Endothelial cell (in vitro differentiated cells): ENCODE measurements at places on chromosomes 11 and 22.

- no peak for DNase-seq
Measured at GRCh38 chr11:15434529-15434928, 319.8 kb downstream of the INSC start.

DNA sequence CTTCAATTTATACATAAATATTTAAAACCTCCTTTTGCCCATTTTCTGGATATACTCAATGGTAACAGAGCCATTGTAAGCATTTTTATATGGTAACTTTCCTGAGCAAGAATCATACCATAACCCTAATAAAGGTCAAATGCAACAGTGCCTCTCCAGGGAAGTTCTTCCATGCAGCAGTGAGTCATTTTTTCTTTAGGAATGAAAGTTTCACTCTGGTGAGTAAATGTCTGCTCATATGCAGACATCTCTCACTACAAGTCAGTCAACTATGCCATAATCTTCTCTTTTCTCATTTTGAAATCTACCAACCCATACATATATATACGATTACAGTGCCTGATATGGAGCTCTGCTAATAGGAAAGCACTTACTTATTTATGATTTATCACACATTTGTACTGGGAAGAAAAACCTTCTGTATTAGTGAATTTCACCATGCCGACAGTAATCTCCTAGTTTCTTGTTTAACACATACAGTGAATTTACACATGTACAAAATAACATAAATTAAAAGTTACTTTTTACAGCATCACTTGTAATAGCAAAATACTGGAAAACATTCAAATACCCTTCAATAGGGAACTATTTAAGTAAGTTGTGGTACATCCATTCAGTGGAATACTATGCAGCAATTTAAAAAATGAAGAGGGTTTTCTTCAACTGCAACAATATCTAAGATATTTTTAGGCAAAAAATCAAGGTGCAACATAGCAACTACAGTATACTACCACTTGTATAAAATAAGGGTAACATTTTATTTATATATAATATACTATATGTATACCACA lies 16.0 kb downstream of the STK33 start:
- DNase-seq: no peak

GRCh38 chr11:34542089-34542488 lies 28.5 kb upstream of the ELF5 start:
- no peak for DNase-seq

GRCh38 chr11:103730131-103730940 lies 306.1 kb upstream of the DDI1 start:
- DNase-seq: no peak

DNA sequence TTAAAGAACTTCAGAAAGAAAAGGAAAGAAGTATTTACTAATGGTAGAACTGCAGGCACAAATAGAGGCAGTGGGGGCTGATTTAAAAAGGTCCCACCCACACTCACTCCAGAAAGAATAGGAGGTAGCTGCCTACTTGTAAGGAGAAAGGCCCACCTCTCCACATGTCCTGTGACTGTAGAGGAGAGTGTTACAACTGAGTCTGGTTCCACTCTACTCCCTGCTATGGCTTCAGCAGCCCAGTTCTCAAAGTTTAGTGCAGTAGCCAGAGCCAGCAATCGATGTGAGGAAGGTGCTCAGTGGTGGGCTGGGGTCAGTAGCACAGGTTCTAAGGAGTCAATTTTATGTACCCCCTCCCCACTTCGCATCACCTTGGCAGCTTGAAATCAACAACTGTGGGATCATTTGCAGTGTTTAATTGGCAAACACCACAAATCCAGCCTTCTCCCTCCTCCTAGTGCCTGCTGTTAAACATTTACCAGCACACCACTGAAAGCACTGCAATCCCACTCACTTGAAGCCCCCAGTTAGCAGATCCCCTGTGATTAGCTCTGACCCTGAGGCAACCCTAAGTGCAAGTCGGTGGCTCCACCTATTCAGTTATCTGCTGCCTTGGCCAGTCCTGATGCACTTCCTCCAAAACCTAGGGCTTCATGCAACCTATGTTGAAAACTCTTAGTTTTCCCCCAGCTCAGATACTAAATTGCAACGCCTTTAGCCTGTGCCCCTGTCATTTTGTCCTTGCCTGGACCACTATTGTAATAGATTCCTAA lies 146.6 kb downstream of the BBOX1 start:
- DNase-seq: no peak

GRCh38 chr11:129804012-129804411 lies 11.6 kb upstream of the TMEM45B start:
- no peak for DNase-seq

DNA sequence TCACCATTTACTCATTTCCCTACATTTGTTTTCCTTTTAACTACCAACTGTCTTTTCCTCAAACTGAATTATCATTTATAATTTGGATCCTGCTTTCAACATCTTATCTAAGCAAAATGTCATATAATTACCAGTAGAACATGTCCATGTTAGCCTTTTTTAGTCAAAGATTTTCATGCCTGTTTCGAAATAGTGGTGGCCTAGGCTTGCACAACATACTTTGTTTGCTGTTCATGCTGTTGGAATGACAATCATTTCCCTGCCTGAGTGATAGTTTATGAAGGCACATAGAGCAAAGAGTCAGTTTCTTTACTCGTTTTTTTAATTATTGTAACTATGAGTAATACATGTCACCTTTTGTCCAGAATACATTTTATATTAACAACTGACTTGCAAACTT lies 144.3 kb upstream of the ANO3 start:
- no peak for DNase-seq

DNA sequence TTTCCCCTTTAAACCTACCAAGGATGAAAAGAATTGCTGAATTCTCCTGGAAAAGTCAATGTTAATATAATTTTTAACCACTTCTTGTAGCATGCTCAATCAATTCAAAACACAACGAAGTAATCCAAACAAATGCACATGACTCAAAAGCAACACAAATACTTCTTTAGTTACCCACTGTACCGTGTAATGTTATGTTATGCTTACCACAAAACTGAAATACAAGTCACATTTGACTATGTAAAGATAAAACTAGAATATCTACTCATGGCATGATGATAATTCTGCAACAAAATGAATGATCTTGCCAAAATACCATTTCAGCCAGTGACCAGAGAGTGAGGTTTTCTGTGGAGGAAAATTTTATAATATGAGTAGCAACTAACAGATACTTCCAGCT lies 587.0 kb downstream of the DLG2 start:
- no peak for DNase-seq

DNA sequence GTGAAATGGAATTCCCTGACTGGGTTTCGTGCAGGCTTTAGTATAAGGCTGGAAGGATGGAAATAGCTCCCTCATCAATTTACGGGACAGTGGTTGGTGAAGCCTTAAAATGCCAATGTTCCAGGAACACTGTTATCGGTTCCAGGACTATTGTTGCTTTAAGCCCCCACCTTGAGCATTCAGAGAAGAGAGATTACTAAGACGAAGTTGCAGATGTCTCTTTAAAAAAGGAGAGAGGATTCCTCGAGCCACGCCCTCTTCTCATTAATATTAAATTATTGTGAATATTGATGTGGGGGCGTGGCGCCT lies 195 bp upstream of the CREB3L1 start:
- DNase-seq: no peak

DNA sequence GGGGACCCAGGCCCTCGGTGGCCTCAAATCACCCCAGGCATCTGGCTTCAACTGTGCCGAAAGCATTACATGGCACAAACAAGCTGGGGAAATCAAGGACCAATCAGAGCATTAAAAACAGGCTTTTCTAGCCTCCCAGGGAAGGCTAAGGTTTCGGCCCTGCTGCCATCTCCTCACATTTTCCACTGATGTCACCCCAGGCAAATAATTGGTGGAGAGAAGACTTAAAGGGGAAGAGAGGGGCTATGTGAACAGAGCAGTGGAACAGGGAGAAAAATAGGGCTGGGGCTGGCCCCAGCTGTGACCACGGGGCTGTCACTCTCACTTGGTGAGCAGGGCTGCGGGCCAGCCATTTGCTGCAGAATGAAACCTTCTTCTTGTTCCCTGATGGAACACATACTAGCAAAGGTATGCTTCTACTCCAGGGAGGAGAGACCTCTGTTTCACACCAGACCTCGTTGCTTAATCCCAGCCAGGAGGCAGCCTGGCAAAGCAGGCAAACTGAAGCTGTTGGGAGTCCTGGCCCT lies 581.3 kb downstream of the SOX6 start:
- DNase-seq: no peak

GRCh38 chr11:122847466-122847865 lies 9.2 kb downstream of the CRTAM start:
- no peak for DNase-seq

DNA sequence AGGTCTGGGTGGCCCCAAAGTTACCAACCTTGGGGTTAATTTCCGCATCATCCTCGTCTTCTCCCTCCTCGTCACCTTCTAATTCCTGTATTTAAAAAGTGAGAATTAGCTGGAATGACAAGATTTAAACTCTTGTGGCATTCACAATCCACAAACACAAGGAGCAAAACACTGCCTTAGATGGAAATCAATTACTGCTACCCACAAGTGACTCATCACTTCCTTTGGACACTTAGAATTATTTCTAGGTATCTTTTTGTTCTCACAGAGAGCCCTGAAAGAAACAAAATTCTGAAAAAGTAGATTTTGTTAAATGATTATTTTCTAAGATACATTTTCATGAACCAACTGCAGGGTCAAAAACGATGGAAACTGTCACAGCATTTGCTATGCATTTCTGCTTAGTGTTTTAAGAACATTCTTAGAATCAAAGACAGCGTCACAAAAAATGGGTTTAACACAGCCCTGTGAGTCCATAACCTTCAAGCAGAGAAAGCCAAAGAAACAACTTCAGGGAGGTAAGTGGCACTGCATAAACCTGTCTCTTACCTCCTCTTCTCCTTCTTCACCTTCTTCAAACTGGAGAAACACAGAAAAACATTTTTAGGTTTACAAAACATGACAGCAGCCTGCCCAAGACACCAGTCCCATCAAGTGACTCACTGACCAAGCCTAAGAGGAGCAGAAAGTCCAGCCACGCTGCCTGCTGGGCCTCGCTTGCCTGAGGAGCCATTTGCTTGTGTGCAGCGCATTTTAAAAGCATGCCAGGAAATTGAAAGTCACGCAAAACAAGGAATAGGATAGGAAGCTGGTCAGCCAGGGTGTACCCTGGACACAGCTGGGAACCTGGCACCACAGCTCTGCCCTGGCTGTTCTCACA lies 22.3 kb upstream of the PHLDA2 start:
- no peak for DNase-seq

DNA sequence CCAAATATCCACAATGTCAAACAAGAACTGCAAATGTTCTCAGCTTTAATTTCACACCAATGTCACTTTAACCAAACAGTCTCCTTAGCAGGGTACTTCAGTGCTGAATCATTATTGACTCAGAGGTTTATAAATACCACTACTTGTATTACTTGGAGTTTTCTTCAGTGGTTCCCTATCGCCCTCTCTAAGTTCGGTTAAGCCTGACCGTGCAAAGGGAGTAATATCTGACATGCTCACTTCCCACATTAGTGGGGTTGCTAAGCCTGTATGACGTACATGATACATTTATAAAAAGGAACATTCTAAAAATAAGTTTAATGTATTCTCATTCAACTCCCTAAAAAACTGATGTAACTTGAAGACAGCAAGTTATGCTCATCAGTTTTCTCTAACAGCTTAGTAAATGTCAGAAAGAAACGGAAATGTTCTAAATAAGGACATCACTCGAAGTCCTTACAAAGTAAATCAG lies 93.1 kb upstream of the ZC3H12C start:
- no peak for DNase-seq

DNA sequence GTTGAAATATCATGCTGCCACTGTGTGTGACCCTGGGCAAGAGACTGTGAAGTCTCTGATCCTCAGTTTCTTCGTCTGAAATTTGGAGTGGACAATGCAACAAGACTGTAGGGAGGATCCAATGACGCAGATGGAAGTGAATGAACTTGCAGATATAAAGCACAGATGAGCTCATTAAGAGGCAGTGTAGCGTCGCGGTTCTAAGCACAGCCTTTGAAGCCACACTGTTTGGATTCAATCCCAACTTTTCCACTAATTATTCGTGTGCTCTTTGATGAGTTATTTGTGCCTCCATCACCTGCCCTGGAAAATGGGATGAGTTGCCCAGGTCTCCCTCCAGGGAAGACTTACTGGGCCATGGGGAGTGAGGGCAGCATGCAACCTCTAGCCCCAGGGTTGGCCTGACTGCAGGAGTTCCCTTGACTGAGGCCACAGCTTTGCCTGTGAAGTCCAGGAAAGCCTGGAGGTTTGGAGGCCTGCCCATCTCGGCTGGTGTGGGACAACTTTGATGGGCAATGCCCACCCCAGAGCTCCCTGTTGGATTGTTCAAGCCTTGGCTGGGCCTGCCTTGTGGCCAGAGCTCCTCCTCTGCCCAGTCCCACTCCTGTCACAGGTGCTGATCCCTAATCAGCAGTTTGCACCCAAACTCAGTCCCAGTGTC lies 266.0 kb upstream of the B3GAT1 start:
- no peak for DNase-seq

- no peak for DNase-seq
Measured at GRCh38 chr22:43009444-43009843, 5.5 kb downstream of the PACSIN2 start.

- DNase-seq: no peak
Measured at GRCh38 chr22:32501836-32502752, 27.5 kb downstream of the FBXO7 start.

DNA sequence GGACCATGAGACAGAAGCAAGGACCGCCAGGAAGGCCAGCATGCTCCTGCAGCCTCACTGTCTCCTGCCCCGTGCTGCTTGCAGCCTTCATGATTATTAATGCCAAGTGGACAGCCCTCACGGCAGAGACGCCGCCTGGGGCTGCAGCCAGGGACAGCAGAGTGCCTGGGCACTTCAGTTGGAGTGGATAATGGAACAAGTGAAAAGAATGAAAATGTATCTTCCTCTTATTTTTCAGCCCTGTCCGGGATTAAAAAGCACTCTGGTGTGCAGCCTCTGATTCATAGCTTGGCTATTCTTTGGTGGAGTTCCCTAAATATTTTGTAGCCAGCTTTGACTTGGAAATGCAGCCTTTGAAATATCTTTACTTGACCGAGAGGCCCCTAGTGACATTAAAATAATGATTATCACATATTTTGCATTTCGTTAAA lies 1404.2 kb downstream of the BRD1 start:
- no peak for DNase-seq

DNA sequence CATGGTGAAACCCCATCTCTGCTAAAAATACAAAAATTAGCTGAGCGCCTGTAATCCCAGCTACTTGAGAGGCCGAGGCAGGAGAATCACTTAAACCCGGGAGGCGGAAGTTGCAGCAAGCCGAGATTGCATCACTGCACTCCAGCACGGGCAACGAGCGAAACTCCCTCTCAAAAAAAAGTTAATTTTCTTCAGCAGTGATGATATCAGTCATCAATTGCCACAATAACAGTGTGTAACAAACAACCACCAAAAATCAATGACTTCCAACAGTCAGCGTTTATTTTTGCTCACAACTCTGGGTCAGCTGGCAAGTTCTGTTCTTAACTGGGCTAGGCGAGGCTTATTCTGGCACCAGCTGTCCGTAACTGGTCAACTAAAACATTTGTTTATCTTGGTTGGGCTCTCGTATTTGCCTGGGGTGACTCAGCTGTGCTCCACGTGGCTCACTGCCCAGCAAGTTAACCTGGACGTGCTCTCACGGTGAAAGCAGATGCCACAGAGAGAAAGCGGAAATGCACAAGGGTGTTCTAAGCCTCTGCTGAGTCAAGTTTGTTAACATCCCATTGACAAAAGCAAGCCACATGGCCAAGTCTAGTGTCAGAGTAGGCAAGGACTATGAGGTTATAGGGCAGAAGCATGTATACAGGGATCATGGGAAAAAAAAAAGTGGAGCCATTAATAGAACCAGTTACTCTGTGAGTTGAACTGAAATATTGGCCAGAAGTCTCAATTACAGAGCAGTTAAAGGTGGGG lies 52.1 kb downstream of the LHFPL7 start:
- DNase-seq: no peak

- no peak for DNase-seq
Measured at GRCh38 chr11:33664166-33664565, 36.5 kb downstream of the C11orf91 start.
